Naive thymus-derived CD8-positive, alpha-beta T cell (primary cell): ENCODE measurements at places on chromosomes 7 and 10. TPM values are rescaled to one million over a fixed set of nuclear protein-coding genes. Genes with fewer than 3 reads are reported as not detected.

DNA sequence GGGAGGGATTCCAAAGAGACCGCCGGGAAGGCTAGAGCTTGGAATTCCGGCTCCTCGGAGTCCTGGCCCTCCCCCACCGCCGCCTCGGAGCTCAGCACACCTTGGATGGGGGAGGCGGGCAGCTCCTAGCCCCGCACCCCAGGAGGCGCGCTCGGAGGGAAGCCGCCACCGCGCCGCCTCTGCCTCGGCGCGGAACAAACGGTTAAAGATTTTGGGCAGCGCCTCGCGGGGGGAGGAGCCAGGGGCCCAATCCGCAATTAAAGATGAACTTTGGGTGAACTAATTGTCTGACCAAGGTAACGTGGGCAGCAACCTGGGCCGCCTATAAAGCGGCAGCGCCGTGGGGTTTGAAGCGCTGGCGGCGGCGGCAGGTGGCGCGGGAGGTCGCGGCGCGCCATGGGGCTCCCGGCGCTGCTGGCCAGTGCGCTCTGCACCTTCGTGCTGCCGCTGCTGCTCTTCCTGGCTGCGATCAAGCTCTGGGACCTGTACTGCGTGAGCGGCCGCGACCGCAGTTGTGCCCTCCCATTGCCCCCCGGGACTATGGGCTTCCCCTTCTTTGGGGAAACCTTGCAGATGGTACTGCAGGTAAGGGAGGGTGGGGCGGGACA lies at the start of gene CYP26A1:
Gene CYP26A1, plus strand, starts transcription at position 355 of the 608 bp plus-strand sequence. Its CDS starts 42 bp downstream, at position 397.
- no peak for DNase-seq

- no peak for DNase-seq
Observed at GRCh38 chr7:46927131-46927810, 654.6 kb downstream of the TNS3 start.

DNA sequence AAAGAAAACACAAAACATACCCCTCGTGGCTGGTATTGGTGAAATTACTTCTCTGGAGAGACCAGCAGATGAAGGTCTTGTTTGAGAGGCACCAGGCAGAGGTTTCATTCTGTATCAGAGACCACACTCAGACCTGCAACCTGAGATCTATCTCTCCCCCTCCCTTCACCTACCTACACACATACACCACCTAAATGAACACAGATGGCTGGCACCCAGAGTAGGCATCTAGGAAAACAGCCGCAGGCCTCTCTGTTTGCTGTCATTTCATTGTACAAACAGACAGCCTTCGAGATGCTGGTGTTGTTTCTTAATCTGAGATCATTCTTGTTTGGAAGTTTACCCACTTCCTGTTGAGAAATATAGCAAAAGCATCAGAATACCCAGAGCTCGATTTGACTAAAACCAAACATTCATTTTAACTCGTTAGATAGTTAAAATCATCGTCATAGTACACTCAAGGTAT lies 173.9 kb upstream of the SLC25A13 start:
- no peak for DNase-seq

ADO gene
- total RNA-seq, result 15.6 TPM

TMEM178B gene
- not detected for total RNA-seq

DNA sequence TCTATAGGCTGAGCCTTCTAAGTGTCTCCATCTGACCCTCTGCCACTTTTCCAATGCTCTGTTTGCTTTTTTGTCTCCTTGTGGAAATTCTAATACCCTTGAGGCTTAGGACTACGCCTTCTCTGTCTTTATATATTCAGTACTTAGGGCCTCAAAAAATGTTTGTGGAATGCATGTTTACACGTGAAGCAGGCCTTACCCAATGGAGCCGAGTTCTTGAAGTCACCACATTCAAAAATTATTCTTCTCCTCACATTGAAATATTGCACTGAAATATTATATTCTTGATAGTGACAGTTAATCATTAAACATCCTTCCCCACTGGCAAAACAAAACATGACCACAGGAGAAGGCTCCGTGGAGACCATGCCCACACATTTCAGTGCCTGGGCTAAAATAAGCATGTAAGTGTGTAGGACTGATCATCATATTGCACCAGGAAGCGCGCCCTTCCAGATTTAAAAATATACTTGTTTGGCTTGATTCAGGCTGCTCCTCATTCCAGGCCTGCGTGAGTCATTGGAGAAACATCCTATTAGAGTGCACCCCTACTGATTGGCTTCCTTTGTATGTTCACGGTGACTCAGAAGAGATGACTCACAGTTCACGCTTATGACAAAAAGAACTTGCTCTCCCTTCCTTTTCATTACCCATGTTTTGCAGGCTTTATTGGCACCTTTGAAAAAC lies 307.4 kb upstream of the AOAH start:
- DNase-seq, result no peak

GRCh38 chr7:77450613-77451012 lies 34.5 kb upstream of the GSAP start:
- no peak for DNase-seq

GRCh38 chr10:12905067-12905466 lies 96.4 kb downstream of the CCDC3 start:
- no peak for DNase-seq

DNA sequence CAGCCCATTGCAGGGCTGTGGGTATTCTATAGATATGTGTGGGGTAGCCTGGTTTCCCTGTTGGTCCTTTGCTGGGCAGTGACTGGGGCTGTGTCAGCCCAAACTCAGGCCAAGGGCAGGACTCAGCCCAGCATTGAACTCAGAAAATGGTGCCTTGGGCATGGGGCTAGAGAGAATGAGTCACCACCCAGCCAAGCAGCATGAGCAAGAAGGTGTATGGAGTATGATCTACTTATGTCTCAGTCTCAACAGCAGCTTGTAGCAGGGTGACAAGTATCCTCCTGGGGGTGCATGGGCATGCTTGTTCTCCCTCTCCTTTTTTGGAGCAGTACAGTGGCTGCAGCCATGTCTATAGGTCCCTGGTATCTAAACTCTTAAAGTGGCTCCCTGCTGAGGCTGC lies 32.0 kb downstream of the STK31 start:
- no peak for DNase-seq

WNT8B gene
- not detected for total RNA-seq

- DNase-seq, result no peak
Observed at GRCh38 chr7:151020231-151020630, 4.1 kb downstream of the ATG9B start.

MYL10 gene
- not detected for total RNA-seq

AKR1C1 gene
- 3.0 TPM for total RNA-seq

GDF2 gene
- not detected for total RNA-seq

GRCh38 chr10:34768261-34768971 lies 46.7 kb downstream of the PARD3 start:
- no peak for DNase-seq

GRCh38 chr10:125661941-125662515 lies 20.9 kb downstream of the TEX36 start:
- no peak for DNase-seq

DNA sequence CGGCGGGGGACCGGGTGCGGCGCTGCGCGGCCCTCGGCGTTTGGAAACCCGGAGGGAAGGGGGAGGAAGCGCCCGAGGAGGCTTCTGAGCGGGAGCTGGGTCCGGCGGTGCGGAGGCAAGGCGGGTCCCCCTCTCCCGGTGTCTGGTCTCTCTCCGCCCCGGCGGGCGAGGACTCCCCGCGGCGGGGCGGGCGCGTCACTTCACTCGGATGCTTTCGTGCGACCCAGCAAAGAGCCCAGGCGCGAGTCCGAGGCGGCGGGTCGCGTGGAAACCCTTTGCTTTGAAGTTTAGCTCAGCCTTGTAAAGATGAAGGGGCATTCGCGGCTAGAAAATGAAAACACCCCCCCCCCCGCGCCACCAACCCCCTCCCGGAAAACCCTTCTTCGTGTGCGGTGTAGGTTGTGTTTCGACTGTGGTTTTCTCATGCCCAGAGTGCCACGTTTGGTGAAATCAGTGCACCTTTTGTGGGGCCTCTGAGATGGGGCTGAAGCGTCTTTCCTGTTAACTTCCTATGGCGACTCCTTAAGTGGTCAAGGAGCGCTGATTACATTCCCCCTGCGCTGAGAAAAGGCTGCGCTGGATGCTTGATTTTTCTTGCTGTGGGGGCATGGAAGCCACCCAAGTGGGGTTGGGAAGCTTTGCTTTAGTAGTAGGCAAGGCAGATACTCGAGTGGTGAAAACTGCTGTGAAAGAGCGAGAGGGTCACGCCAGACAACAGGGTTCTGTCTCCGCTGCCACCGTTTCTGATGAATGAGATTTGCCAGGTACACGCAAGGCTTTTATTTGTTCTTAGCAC lies 876 bp downstream of the GNAI1 start:
- DNase-seq, result peak; percentile 41

- no peak for DNase-seq
Observed at GRCh38 chr10:70820976-70821750, 5.4 kb downstream of the SGPL1 start.

ITIH2 gene
- not detected for total RNA-seq

GRCh38 chr7:157019718-157020451 lies 9.4 kb upstream of the MNX1 start:
- no peak for DNase-seq

PTPRN2 gene
- total RNA-seq, result 0.78 TPM

IFIT1 gene
- 3.7 TPM for total RNA-seq

HOXA2 gene
- total RNA-seq, result not detected
